ENCODE measurements at places on chromosomes 2 and 18.
A peak's percentile ranks its signal among the peaks of the same experiment; 100 is the strongest.

GRCh38 chr2:210795506-210795905, 239.1 kb downstream of the CPS1 start:
- DNase-seq = no peak

DNA sequence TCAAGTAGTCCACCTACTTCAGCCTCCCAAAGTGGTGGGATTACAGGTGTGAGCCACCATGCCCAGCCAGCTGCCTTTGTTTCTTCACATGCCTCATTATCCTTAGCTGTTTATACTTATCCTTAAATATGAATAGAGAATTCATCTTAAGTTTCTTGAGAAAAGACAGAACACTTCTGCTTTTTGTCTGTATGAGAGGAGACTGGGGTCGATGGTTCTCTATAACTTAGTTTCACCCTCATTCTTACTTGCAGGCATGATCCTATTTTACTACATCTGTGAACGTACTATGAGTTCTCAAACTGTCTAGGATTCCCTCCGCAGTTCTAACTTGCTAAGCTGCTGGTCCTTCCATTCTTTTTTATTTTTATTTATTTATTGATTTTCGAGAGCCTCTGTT, 20.4 kb downstream of the PPM1B start:
- DNase-seq = no peak

GRCh38 chr2:154694881-154695280, 3.6 kb upstream of the KCNJ3 start:
- no peak for DNase-seq

DNA sequence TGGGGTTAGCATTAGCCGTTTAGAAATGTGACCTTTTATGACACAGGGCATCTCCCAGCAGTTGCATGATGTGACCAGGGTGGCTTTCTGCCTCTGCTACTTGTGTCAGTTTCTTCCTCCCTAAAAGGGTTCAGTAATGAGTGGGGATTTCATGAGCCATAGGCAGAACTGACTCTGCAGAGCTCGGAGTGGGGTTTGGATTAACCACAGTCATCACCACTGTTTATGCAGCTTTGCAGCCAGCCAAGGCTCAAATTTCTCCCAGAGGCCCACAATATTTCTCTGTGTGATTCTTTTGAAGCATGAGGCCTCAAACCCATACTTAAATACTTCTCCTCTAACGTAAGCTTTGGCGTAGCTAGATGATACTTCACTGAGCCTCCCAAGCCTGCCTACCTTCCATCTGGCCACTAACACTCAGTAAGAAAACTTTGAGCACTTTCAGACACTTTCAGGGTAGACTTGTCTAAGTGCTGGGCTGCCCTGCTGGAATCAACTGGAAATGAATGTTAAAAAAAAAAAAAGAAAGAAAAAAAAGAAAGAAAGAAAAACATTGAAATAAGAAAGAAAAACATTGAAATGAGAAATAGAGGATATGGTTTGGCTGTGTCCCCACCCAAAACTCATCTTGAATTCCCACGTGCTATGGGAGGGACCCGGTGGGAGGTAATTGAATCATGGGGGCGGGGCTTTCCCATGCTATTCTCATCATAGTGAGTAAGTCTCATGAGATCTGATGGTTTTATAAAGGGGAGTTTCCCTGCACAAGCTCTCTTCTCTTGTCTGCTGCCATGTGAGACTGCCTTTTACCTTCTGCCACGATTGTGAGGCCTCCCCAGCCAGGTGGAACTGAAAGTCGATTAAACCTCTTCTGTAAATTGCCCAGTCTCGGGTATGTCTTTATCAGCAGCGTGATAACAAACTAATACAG, 11.5 kb upstream of the LAPTM4A start:
- DNase-seq = peak; percentile 22

DNA sequence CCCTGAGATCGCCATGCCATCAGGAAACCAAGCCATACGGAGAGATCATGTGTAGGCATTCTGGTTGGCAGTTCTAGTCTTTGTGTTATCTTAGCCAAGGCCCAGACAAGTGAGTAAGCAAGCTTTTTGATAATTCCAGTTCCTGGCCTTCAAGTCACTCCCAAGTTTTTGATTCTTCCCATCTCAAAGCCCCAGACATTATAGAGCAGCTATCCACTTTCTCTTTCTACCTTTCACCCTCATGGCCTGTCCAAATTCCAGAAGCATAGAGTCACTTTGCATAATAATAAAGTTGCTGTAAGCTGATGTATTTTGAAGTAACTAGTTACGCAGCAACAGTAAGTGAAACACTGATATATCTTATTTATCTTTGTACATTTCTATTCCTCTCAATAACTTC, 26.8 kb upstream of the IL1RL1 start:
- no peak for DNase-seq

GRCh38 chr2:239828192-239828972, 196.8 kb downstream of the NDUFA10 start:
- DNase-seq = no peak

DNA sequence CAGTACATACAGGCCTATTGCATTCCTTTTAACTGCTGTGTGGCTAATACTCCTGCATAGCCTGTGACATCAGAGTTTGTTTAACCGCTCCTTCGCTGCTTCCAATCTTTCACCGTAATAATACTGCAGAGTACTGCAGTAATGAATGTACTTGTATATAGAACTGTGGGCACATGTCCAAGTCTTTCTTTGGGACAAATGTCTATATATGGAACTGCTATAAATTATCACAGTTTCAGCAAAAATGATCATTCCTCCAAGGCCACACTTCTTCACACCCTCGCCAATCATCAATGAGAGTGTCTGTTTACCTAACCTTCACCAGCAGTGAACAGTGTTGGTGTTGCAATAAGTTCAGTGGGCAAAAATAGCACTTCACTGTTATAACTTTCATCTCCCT, 230.4 kb downstream of the SP3 start:
- DNase-seq = no peak

DNA sequence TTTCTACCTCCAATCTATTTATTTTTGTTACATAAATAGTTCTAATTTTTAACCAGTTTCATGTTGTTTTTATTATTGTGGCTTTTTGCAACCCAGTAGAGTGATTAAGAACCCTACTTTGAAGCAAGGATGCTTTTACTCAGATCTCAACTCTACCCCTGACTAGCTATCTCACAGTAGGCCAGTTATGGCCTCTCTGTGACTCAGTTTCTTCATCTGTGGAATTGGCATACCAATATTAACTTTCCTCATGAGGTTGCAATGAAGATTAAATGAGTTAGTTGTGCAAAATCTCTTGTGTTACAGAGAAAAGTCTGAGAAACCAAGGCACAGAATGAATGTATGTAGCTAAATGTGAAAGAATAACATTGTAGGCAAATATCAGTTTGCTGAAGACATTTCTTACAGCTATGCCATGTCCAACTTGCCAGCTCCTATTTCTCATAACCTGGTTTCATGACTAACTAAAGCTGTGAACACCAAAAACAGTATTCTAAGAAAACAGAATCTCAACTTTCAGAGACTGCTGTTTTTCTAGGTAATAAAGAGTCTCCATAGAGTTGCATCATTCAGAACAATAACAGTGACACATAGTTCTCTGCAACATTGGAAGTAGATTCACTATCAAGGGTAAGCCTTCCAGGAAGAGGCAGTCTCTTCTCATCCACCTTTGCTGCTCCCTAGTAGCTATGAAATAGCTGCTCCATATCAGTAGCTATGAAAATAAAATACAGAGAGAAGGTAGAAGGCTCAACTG, 33.2 kb upstream of the CYTIP start:
- no peak for DNase-seq

GRCh38 chr2:112671801-112672200, 26.1 kb downstream of the SLC20A1 start:
- no peak for DNase-seq

DNA sequence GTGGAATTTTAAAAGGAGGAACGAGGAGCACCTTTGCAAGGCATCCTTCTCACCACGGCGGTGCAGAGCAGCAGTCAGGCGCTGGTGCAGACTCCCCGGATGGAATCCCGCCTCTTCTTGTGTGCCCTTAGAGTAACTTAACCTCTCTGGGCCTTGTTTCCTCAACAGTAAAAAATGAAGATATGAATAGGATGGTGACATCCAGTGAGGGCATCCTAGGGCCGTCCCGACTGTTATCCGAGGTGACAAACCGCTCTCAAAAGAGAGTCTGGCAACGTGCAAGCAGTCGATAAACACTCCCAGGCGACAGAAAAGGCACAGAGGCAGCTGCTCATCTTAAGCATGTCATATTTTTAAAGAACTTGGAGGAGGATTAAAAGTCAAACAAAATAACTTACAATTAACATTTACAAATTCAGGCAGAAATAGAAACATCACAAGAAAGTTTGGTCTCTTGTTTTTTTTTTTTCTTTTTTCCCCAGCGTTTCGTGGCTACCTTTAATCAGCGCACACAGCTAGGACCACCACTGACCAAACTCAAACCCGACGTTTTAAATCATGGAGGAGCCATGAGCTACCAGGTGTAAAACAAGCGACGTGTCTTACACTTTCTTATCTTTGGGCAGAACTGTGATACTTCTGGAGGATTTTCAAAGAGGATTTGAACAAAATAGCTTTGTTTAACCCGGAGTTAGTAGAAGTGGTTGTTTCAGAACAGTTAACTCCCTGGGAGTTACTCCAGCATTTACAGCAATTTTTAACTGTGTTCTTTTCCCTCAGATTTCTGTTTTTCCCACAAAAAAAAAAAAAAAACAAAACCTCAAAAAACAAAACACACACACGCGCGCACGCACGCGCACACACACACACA, 2.1 kb downstream of the MBP start:
- no peak for DNase-seq

- DNase-seq = no peak
Observed at GRCh38 chr18:46891742-46892214, 25.5 kb downstream of the PIAS2 start.

GRCh38 chr2:45651415-45652089, at the start of gene PRKCE:
Gene PRKCE (plus strand): TSS chr2:45651675.
- DNase-seq = peak; percentile 72

- peak; percentile 59 for DNase-seq
Observed at GRCh38 chr2:118223992-118224894, 136.0 kb downstream of the INSIG2 start.

DNA sequence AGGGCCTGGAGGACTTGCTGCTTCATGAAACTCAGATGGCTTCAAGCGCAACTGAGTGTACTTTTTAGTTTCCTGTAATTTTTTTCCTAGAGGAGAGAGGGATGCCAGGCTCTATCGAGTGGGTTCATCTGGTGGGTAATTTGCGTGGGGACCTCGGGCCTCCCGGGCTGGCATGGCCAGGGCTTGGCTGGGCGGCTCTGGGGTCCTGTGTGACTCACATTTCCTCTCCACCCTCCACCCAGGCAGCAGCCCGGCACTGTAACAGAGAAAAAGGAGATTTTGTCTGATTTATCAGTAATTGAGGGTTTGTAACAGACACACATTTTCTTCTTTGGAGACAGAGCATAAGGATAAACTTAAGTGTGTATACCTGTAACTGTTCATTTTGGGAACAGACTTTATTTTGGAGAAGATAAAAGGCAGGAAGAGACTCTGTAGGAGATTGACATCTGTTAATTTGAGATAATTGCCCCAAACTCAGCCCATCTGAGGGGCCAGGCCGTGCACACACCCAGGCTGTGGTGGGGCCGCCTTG, 64.3 kb downstream of the NFATC1 start:
- no peak for DNase-seq

DNA sequence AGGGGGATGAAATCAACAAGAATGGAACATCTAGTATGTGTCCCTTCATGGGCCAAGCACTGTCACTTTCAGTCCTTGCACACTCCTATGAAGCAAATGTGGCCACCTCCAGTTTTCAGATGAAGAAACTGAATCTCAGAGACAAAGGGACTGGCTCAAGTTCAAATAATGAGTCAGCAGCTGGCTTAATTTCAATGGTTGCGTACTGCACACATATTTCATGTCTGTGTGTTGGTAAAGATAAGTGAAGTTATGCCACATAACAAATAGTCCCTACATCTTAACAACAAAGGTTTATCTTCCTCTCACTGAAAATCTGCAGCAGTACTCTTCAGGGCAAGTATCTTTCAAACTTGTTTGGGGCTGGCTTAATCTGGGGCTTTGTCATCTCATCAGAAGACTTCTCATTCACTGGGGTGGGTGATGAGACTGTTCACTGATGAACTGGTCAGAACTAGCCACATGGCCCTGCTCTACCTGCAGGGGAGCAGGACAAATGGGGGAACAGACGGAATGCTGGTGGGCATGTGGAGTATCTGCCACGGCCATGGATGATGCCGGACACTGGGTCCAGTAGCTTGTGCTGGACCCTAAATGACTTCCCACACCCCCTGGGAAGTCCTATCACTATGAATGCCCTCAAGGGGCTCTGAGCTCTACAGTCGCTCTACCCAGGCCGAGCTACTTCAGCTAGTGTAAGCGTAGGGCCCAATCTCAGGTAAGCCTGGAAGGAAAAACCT, 263.2 kb downstream of the CYP26B1 start:
- DNase-seq = no peak

DNA sequence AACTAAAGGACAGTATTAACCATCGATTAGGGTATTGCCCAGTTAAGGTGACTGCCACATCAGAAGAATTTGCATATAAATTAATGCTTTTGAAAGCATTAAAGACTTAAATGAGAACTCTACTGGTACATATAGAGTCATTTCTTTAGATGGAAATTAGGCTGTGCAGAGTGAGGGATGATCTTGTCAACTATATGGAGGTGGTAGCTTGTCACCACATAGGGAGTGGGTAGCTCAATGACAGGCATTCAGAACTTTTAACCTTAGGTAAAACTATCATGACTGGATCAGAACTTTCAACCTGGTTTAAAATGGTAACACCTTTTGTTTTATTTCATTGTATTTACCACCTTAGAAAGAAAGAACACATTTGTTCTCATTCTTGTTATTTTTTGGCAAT, 384.6 kb upstream of the LRRTM1 start:
- DNase-seq = no peak

DNA sequence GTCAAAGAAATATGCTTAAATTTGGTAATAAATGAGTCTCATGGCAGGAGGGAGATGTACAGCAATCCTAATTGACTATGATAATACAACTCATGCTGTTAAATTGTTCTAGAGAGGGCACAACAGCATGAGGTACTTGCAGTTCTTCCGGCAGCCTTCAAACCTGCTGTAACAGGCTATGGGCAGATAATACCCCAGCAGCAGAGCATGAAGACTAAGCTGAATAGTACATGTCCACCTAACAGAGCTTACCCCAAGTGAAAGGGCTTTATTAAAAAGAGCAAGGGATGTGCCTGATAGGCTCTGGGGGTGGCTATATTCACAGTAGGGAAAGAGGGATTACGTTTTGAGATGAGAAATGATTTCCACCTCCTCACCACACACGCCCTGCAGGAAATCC, 28.9 kb downstream of the MRO start:
- DNase-seq = no peak

- DNase-seq = no peak
Observed at GRCh38 chr2:45470531-45470930, 140.5 kb downstream of the SRBD1 start.

GRCh38 chr2:20216130-20217025, 8.6 kb downstream of the SDC1 start:
- no peak for DNase-seq

GRCh38 chr2:237359518-237359840, 54.5 kb downstream of the COL6A3 start:
- no peak for DNase-seq

DNA sequence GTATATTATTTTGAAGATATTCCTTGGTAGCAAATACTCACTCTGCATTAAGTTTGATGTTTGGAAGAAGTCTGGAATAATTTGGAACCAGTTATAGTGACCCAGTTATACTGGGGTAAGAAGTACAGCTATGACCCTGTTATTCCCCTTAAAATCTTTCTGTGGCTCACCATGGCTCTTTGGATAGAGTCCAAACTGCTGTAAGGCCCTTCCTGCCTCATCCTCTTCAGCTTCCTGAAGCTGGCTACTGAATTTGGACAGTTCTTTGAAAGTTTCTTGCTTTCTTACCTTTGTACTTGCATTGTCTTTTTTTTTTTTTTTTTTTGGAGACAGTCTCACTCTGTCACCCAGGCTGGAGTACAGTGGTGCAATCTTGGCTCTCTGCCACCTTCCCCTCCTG, 85.6 kb downstream of the ABI2 start:
- no peak for DNase-seq

Data from stimulated activated CD4-positive, alpha-beta T cell treated with anti-CD3 and anti-CD28 coated beads, Interleukin-15, amount 100 ng/mL, for 24 hours (primary cell).